ENCODE measurements at places on chromosomes 3 and 15.
A peak's percentile ranks its signal among the peaks of the same experiment; 100 is the strongest.

GRCh38 chr3:126344380-126345041, 12.7 kb downstream of the KLF15 start:
- no peak for DNase-seq

DNA sequence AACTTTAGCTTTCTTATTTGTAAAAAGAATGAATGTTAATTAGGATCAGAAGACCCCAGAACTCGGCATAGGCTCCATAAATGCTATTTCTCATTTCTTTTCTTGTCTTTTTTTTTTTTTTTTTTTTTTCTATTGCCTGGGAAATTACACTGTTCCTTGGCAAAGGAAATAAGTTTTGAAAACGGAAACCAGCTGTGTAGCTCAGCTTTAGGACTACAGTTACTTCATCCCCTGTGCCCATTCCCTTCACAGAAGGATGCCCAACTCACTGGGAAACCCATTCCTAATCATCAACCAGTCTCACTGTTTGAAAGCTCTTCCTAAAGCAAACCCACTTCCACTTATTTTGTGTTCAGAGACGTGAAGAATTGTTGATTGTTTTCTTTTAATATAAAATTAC, 254.0 kb upstream of the IL12A start:
- DNase-seq = no peak

DNA sequence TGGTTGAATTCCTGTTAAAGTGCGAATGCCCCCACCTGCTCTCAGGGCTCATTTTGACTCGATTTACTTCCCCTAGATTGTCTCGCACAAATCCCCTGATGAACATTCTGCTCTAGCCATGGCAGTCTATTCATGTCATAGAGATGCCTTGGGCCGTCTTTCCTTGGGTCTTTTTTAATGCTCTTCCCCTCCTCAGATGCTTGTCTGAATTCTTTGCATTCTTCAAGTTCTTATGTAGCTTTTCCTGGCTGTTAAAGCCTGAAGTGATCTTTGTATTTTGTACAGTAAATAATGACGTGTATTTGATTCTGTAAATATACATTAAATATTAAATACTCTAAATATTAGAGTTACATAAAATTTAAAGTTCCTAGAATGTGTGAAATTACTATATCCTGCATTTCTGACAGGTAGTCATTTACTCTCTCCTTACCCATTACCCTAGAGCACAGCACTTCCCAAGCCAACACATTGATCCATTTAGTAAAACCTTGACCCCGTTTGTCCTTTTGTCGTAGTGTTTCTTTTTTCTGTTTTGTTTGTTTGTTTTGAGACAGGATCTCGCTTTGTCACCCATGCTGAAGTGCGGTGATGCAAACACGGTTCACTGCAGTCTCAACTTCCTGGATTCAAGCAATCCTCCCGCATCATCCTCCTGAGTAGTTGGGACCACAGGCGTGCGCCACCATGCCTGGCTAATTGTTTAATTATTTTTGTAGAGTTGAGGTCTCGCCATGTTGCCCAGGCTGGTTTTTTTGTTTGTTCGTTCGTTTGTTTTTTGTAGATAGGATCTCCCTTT, 47.9 kb downstream of the YEATS2 start:
- DNase-seq = no peak

DNA sequence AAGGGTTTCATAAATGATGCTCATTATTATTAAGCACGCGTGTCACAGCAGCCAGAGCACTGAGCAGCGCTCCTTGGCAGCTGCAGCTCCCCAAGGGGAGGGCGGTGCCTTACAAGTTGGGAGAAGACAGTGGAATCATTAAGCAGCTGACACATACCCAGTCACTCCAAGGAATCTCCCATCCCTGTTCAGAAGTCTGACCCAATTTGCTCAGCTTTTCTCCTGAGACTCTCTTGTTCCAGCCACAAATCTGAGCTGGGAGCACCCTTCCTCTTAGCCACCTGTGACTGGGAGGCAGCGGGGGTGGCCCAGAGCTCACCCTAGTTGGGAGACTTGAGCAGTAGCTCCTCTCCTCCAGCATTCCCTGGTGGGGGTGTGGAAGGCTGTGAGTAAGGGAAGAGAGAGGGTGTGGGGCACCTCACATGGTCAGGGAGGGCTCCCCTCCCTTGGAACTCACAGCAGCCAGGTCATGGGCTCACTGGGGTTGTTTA, 64.3 kb downstream of the DUT start:
- peak; percentile 28 for DNase-seq

GRCh38 chr3:76349715-76350480, 564.5 kb upstream of the ZNF717 start:
- no peak for DNase-seq

Measured in HT1080 (cell line).